ENCODE measurements at places on chromosomes 7 and 10.

GRCh38 chr7:10804770-10805169 is 168.9 kb upstream of the PHF14 start:
- DNase-seq = no peak

DNA sequence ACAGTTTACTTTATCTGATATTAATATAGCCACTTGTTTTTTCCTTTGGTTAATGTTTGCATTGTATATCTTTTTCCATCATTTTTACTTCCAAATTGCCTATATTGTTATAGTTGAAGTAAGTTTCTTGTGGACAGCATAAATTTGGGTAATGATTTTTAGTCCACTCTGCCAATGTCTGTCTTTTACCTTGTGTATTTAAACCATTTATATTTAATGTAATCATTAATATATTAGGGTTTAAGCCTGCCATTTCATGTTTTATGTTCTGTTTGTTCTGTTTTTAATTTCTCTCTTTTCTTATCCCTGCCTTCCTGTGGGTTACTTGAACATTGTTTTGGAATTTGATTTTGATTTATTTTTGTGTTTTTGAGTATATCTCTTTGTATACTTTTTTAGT is 12.8 kb upstream of the NOD1 start:
- no peak for DNase-seq

DNA sequence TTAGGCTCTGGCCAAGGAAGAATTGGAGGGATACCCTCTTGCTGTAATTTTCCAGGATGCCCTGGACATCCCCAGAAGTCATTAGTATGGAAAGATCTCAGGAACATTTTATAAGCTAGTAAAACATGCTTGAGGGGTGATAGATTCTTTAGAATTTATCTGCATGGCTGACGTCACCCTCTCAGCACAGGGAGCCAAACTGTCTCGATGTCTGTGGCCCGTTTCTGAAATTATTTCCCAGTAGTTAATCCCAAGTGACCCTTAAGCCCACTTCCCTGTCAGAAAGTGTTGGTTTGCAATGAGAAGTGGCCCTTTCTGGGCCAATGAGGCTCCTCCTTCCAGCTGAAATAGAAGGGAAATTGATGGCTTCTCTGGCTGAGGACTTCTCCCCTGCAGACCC is 184.5 kb upstream of the BMPER start:
- DNase-seq = no peak

DNA sequence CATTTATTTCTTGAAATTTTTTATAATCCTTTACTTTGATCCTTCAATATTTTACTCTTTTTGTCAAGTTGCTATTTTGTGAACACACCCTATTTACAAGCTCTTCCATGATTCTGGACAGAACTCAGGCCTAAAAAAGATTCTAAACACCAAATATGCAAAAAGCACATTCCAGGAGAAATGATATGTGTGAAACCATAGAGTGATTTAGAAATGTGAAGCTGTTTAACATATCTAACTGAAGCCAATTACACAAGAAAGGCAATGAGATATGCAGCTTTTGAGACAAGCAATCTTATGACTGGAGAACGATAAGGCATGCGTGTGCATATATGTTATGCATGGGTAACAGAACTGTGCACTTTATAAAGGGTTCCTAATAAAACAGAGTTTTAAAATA is 243.0 kb downstream of the CACNA2D1 start:
- no peak for DNase-seq

- no peak for DNase-seq
Observed at GRCh38 chr7:120089968-120090367, 183.0 kb upstream of the KCND2 start.

DNA sequence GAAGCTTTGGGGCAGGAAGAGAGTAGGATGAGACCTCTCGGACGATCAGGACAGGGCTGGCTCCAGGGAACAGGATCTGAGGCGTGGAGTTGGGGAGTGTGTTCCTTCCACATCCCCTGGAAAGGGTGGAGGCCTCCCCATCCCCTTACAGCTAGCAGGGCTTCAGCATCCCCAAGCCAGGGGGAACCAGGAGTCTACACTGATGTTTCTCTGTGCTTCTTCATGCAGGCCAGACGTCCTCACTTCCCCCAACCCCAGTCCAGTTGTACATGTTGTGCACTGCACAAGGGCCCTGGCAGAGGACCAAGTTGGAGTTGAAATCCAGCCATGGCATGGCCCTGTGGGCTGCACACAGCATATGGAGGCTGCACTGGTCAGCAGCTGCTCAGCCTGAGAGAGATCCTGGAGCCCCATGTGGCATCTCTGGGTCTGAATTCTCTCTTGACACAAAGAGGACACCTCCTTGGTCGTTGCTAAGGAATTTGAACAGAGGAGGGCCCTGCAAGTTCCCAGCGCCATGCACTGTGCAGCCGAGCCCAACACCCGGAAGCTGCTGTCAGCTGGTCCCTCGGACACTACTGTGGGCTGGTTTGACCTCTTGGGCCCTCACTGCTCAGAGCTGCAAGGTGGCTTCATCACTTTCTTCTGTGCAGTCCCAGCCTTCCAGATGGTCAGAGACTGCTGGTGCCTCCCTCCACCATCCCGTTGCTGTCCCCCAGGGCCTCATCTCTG is 181.1 kb downstream of the DNAJB6 start:
- DNase-seq = no peak

DNA sequence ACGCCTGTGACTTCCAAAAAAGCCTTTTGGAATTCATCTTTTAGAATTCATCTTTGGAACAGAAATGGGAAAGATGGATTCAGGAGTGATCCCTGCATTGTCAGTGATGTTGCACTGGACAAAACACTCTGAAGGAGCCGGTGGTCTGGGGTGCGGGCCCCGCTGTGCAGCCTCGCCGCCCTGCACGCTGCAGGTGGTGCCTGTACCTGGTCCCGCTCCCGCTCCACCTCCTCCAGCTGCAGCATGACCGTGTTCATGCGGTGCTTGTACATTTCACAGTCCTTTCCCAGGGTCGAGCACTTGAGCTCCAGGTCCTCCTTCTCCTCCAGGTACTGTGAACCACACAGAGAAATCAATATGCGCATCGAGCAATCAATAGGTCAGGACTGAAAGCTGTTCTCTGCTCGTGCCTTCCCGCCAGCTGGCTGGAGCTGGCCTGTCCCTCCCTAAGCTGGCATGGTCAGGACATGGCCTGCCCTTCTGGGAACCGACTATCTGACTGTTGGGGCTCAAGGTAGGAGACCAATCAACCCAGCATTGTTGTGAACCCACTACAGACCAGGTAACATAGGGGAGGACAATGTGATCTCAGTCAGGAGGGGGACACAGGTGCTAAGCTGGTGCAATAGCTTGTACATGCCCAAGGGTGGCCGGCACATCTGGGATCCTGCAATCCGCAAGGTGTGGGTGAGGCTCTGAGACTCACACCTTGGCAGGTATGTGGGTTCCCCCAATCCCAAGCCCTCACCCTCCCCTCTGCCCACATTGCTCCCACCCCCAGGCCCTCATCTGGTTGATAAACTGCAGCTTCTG is 93.8 kb upstream of the GNA12 start:
- no peak for DNase-seq

DNA sequence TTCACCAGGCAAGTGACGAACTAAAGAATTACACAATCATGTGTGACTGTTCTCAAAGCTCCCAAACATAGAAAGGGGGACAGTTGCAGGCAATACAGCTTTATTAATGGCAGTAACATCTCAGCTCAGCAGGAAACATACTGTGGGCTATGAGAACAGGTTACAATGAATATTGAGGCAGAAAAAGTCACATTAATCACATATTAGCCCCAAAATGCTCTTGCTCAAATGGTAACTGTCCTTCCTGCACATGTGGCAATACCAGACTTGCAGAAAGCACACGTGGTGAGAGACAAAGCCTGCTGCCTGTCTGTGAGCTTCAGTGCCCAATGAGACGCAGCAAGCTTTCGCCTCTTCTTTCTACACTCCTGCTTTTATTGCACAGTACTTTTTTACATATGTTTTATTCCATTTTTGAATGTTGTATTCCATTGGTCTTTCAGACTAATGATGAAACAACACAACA is 104.9 kb upstream of the ACBD5 start:
- no peak for DNase-seq

DNA sequence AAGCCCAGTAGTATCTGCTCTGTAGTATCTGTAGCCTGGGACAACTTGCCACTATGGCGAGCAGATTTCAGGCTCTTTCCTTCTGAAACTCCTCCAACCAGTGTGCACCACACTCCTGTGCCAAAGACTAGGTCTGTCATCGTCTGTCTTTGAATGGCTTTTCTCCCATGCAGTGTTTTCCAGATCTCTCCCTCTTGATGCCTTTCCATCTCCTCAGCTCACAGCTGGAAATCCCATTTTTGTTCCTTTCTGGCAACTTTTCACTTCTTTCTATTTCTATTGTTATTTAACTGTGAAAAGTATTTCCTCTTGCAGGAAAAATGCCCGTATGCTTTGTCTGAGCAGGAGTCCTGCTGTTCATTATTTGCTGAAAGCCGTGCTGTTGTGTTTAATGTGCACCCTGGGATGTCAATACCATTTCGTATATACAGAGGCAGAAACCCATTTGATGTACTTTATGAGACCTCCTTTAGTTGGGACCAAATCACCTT is 373.7 kb downstream of the PHTF2 start:
- no peak for DNase-seq

- DNase-seq = peak; percentile 32
Observed at GRCh38 chr7:13850185-13850752, 139.2 kb downstream of the ETV1 start.

- DNase-seq = no peak
Observed at GRCh38 chr10:98260752-98261151, 7.2 kb downstream of the LOXL4 start.

- DNase-seq = no peak
Observed at GRCh38 chr7:77967429-77967828, 168.9 kb downstream of the PHTF2 start.

GRCh38 chr10:109464949-109465348 is 458.4 kb downstream of the XPNPEP1 start:
- no peak for DNase-seq

DNA sequence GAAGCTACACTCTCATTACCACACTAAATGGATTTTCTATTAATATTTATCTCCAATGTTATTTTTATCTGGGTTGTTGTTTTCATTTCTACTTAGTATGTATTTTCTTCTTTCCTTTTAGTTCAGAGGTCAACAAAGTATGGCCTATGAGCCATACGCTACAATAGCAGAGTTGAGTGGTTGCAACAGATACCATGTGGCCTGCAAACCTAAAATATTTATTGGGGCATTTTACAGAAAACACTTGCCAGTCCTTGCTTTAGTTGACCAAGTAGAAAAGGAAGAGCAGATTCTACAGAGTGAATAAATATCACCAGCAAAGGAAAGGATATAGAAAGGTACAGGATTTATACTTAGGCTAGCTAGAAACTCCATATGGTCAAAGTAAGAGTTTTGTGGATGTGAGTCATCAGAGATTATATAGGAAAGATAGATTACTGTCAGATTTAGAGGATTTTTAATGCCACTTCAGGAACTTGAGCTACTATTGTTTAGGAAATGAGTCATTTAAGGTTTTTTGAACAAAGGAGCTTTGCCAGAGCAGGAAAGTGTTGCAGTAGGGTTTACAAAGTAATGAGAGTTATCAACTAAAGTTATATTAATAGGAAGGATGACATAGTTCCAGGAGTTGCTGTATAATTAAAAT is 323.3 kb upstream of the KAT6B start:
- no peak for DNase-seq

DNA sequence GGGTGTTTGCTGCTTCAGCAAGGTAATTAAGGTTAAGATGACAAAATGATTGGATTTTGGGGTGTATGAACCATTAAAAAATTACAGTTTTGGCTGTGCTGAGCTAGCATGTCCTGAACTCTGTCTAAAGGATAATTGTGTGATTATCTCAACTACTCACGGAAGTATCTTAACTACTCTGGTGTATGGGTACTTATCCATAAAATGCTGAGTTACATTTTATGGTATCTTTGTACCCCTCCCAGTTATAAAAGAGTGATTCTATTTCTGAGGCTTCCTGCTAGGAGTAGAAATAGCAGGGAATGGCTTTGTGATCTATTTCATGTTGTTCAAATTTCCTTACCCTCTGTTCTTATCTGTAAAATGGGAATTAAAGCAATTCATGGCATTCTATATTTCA is 22.6 kb downstream of the CYP2C18 start:
- no peak for DNase-seq

- DNase-seq = no peak
Observed at GRCh38 chr7:114414156-114415063, at the start of gene FOXP2. Gene FOXP2, plus strand, starts transcription at chr7:114414815. Its CDS starts 11,697 bp downstream, at chr7:114426512.

- DNase-seq = no peak
Observed at GRCh38 chr10:98173260-98173659, 38.8 kb downstream of the R3HCC1L start.

- no peak for DNase-seq
Observed at GRCh38 chr10:67666416-67667034, 29.5 kb downstream of the CTNNA3 start.

GRCh38 chr10:70914316-70914864 is 26.0 kb upstream of the PCBD1 start:
- DNase-seq = no peak

GRCh38 chr7:141551782-141552181 is 572 bp downstream of the AGK start:
- no peak for DNase-seq

GRCh38 chr10:129786216-129786615 is 177.9 kb downstream of the EBF3 start:
- no peak for DNase-seq

- DNase-seq = no peak
Observed at GRCh38 chr7:107469929-107470328, at the start of gene GPR22. Gene GPR22, plus strand, starts transcription at chr7:107470057. Its CDS starts 4,004 bp downstream, at chr7:107474061.

GRCh38 chr7:84474436-84474835 is 279.8 kb upstream of the SEMA3A start:
- DNase-seq = no peak

- DNase-seq = no peak
Observed at GRCh38 chr7:143355450-143356385, 6.8 kb downstream of the FAM131B start.

DNA sequence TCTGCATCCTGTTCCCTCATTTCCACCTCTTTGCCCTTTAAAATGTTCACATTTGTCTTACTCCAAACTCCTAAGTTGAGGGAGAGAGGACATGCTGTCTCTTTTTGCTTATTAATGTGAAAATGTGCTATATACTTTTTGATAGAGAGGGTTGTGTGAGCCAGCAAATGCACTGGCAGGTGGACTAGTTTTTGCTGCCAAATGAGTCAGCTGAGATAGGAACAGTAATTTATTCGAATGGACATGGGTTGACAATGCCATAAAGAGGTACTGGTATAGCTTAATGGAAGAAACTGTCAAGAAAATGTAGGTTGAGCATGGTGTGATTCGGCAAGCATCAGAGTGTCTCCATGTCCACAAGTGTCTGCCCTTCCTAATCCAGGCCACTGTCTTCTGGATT is 9.2 kb upstream of the TRUB1 start:
- no peak for DNase-seq

DNA sequence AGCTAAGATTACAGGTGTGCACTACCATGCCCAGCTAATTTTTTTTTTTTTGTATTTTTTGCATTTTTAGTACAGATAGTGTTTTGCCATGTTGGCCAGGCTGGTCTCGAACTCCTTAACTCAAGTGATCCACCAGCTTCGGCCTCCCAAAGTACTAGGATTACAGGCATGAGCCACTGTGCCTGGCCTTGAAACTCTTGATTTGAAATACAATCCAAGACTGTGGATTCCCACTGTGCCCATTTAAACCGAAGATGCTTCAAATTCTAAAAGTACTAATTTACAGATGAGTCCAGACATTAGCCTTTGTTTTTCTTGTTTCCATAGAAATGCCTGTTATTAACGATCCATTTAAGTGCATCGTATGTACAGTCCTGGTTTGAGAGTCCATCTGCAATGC is 130.9 kb downstream of the CACNA2D1 start:
- DNase-seq = no peak

Data from GOT3 (cell line).